Body of pancreas (tissue), 4 donors: ENCODE measurements at places on chromosomes 3 and 15. TPM values are rescaled to one million over a fixed set of nuclear protein-coding genes. Genes with fewer than 3 reads are reported as not detected.

The SKIC8 gene
- 31.4 TPM for total RNA-seq

The FNDC3B gene
- 86.0 TPM for total RNA-seq

- H3K4me3 ChIP-seq, result no peak overlapping the region
- DNase-seq, result no peak
- no peaks in the 10 kb centered on the region for H3K36me3 ChIP-seq
These were observed 50.9 kb upstream of the DCBLD2 start for GRCh38 chr3:98952404-98952803.

DNA sequence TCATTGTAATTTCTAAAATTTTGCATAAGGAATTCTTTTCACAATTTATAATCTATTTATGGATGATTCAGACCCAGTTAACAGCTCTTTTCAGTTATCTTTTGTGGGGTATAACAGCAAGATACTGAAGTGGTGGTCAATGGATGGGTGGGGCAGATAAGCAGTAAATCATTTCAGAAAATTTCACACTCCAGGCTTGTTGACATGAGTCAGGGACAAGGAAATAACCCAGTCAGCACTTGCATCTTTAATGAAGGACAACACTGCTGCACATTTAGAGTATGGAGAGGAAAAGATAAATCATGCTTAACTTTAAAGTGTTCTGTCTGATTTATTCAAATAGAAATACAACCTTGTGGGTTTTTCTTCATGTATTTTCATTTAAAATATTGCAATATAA, 181.6 kb downstream of the ROBO1 start:
- no peak overlapping the region for H3K27ac ChIP-seq
- no peak overlapping the region for H3K4me3 ChIP-seq
- no peak for DNase-seq
- no peaks in the 10 kb centered on the region for H3K4me1 ChIP-seq

DNA sequence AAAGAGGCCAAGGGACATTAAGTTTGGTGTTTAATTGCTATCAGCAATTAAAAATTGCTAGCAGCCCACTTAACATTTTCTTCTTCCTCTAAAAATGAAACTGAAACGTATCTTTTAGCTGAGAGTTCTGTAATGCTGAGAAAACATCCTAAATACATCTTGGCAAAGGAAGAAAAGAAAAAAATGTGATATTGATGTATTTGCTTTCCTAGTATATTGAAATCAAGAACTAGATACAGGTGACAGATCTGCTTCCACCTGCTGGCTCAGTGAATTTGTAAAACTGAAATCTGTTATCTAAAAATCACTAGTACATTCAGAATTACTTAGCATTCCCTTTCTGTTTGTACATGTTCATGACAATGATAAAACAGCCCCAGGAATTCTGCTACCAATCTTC, 283.2 kb downstream of the ZBTB20 start:
- no peak overlapping the region for H3K4me3 ChIP-seq
- peak overlapping the region; percentile 65 for H3K27ac ChIP-seq
- DNase-seq, result no peak

DNA sequence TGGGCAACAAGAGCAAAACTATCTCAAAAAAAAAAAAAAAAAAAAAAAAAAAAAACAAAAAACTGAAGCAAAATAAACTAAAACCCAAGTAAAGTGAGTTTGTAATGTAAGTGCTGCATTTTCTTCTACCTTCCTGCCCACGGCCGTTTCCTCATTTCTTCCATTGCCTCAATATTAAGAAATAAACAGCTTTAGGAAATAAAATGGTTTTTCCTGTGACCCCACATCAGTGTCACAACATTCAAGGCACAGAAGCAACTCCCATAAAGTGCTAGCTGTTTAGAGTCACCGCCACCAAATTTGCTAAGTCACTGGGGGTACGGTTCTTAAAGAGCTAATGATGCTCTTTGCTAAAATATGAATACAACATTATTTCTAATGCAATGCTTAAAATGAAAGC, 3.3 kb downstream of the PKM start:
- no peak overlapping the region for H3K4me3 ChIP-seq
- DNase-seq, result no peak
- no peaks in the 10 kb centered on the region for H3K36me3 ChIP-seq
- H3K27ac ChIP-seq, result no peak overlapping the region
- H3K4me1 ChIP-seq, result peaks cover 35% of the 10 kb centered on the region
